ENCODE measurements at places on chromosomes 7 and 10. TPM values are rescaled to one million over a fixed set of nuclear protein-coding genes. Genes with fewer than 3 reads are reported as not detected.

VAX1 gene
- not detected for total RNA-seq

HTRA1 gene
- 123 TPM for total RNA-seq

ITIH5 gene
- total RNA-seq, result not detected

NPVF gene
- total RNA-seq, result not detected

PIP gene
- 0.32 TPM for total RNA-seq

CALML3 gene
- total RNA-seq, result not detected

PNLIPRP3 gene
- total RNA-seq, result not detected

ICA1 gene
- not detected for total RNA-seq

PIK3CG gene
- under 0.01 TPM for total RNA-seq

ZNF248 gene
- total RNA-seq, result 3.8 TPM

CCDC3 gene
- 12.2 TPM for total RNA-seq

PAX4 gene
- not detected for total RNA-seq

ERVW-1 gene
- total RNA-seq, result not detected

NCOA4 gene
- 158 TPM for total RNA-seq

TET1 gene
- total RNA-seq, result 2.6 TPM

AQP1 gene
- 7.9 TPM for total RNA-seq

CXCL12 gene
- total RNA-seq, result 255 TPM

ADAM12 gene
- 7.2 TPM for total RNA-seq

POLR2J2 gene
- 1.6 TPM for total RNA-seq

TLX1 gene
- total RNA-seq, result not detected

NAT16 gene
- not detected for total RNA-seq

LIPJ gene
- not detected for total RNA-seq

ATAD1 gene
- 26.4 TPM for total RNA-seq

FAS gene
- 21.3 TPM for total RNA-seq

EVX1 gene
- total RNA-seq, result not detected

MYOZ1 gene
- not detected for total RNA-seq

LRRN3 gene
- total RNA-seq, result 0.18 TPM

PRLHR gene
- total RNA-seq, result not detected

LRIT2 gene
- not detected for total RNA-seq

HOXA2 gene
- not detected for total RNA-seq

PRF1 gene
- not detected for total RNA-seq
